NCI-H1092 treated with DMSO at 0.1 percent for 48 hours (cell line): ENCODE measurements at places on chromosomes 11 and 22.

DNA sequence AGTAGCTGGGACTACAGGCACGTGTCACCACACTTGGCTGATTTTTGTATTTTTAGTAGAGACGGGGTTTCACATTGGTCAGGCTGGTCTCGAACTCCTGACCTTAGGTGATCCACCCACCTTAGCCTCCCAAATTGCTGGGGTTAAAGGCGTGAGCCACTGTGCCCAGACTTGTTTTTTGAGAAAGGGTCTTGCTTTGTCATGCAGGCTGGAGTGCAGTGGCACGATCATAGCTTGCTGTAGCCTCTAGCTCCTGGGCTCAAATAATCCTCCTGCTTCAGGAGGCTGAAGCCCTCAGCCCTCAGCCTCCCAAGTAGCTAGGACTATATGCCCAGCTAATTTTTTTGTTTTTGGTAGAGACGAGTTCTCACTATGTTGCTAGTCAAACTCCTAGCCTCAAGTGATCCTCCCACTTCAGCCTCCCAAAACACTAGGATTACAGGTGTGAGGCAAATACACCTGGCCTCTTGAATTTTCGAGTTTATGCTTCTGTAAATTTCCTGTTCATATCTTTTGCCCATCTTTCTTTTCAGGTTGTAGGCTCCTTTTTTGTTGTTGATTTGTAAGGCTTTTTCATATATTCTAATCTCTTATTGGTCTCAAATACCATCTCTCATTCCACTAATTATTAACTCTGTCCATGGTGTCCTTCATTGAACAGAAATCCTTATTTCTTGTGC is 3.4 kb upstream of the RBM4B start:
- DNase-seq = no peak

GRCh38 chr11:19441752-19442553 is 201.2 kb upstream of the E2F8 start:
- no peak for DNase-seq

GRCh38 chr11:94183886-94184264 is 55.2 kb downstream of the PANX1 start:
- DNase-seq = no peak

DNA sequence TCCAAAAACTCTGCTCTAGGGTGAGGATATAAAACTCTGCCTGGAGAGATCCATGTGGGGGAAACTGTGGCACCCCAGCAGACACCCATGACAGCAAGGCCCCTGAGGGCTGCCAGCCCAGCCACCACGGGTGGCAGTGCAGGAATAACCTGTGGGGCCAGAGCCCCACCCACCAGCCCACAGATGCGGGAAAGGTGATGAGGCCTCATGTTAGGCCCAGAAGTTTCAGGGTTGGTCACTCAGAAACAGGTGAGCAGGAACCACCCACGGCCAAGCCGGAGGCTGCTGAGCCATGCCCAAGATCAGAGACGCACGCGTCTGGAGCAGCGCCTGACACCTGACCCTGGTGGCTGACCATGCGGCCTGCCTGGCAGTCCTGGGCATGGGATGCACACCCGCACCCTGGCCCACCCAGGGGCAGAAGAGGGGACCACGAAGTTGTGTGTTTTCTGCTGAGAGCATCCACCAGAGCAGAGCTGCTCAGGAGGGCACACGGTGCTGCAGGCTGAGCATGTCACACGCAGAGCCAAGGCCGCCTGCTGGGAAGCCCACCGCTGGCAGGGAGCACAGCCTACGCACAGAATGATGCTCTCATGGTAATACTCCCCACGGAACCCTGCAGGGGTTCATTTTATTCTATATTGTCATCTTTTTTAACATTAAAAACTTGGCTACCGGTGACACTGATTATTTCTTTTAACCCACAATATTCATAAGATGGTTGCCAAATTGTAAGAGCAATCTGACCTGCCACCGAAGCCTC is 41.2 kb downstream of the DUSP8 start:
- no peak for DNase-seq

- DNase-seq = no peak
Observed at GRCh38 chr11:63791495-63792167, 21.6 kb upstream of the SPINDOC start.

- no peak for DNase-seq
Observed at GRCh38 chr22:34966980-34967565, 98.9 kb upstream of the ISX start.

DNA sequence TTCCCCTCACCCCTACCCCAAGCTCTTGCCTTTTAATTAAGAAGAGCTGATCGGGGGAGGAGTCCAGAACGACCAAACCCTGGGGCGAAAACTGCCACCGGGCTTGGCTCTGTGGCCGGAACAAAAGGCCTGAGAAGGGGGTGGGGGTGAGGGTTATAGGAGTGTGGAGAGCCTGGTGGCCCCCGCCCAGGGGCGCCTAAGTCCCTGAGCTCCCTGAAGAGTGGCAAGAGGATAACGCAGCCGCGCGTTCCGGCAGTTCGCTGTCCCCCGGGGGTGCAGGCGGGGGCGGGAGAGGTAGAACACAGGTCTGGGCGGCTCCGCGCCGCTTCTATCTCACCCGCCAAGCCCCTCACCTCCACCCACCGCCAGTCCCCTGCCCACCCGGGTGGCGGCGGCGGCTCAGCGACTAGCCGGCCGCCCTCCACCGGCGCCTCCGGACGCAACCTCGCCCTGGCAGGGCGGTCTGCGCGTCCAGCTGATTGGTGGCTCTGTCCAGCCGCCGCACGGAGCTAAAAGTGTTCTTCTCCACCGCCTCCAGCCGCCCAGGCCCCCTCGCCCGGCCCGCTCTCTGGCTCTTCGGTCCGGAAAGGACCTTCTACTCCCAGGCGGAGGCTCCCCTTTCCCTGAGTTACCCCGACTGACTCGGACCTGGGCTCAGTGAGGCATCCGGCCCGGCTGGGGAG is 18.7 kb upstream of the BDNF start:
- DNase-seq = peak; percentile 67

DNA sequence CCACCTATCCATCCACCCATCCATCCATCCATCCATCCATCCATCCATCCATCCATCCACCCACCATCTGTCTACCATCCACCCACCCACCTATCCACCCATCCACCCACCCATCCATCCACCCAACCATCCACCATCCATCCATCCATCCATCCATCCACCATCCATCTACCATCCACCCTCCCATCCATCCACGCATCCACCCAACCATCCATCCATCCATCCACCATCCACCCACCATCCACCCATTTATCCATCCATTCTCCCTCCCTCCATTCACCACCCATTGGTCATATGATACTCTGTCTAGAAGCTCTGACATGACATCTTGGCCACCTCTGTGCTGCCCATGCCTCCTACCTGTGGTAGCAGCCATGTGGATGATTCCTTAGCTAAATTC is 31.7 kb downstream of the MUC2 start:
- DNase-seq = no peak

DNA sequence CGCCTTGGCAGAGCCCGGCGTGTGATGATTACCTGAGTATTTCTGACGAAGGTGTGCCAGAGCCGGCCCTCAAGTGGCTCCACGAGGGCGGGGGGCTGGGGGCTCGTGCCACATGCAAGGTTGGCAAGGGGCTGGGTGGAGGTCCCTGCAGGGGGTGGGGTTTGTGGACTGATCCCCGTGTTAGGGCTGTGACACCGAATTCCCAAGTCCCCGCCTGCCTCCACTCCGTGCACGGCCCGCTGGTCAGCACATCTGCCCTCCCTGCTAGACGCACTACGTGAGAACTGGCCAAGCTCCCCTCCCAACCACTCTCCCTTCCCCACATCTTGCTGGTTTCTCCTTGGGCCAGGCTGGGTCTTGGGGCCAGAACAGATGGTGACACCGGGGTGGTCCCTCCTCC is 34.2 kb downstream of the GRAMD4 start:
- DNase-seq = no peak
